ENCODE measurements at places on chromosomes 4 and X. TPM values are rescaled to one million over a fixed set of nuclear protein-coding genes. Genes with fewer than 3 reads are reported as not detected.
A peak's percentile ranks its signal among the peaks of the same experiment; 100 is the strongest.

GRCh38 chr4:674172-675035 lies at the start of the genes ATP5ME and MYL5:
ATP5ME (minus strand) TSS chr4:674276; CDS start chr4:674247, 29 bp downstream.
MYL5 (plus strand) TSS chr4:674542; CDS start chr4:678027, 3,485 bp downstream.
- peaks cover 14% of the 10 kb centered on the region for H3K36me3 ChIP-seq
- peak within 1 kb of the TSS; percentile 96 for H3K4me3 ChIP-seq
- peak within 1 kb of the TSS; percentile 57 for H3K27ac ChIP-seq
- H3K4me1 ChIP-seq = no peaks in the 10 kb centered on the region

XPNPEP2 gene
- total RNA-seq = 0.17 TPM

DNA sequence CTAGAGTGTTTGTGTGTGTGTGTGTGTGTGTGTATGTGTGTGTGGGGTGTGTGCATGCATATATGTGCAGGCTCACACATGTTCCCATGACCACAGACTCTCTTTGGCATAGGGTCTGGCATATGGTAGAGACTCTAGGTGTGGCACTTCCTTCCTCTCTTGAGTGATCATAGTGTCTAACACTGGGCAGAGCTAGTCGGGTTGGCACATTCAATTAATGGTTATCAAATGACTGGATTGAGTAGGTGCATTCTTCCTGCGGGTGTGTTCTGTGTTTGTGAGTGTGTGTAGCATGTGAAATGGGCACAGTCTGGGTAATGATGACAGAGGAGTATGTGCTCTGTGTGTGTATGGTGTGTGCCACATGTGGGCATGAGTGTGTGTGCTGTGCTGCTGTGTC lies 106.5 kb downstream of the EFNB1 start:
- H3K4me1 ChIP-seq = no peaks in the 10 kb centered on the region
- H3K27ac ChIP-seq = no peak overlapping the region
- H3K27me3 ChIP-seq = no peaks in the 10 kb centered on the region
- H3K4me3 ChIP-seq = no peak overlapping the region

DIPK2B gene
- not detected for total RNA-seq

- H3K27me3 ChIP-seq = no peaks in the 10 kb centered on the region
- no peak overlapping the region for H3K27ac ChIP-seq
- H3K4me1 ChIP-seq = no peaks in the 10 kb centered on the region
- DNase-seq = no peak
- H3K36me3 ChIP-seq = no peaks in the 10 kb centered on the region
Observed at GRCh38 chrX:119495734-119496726, 27.8 kb downstream of the SLC25A5 start.

DNA sequence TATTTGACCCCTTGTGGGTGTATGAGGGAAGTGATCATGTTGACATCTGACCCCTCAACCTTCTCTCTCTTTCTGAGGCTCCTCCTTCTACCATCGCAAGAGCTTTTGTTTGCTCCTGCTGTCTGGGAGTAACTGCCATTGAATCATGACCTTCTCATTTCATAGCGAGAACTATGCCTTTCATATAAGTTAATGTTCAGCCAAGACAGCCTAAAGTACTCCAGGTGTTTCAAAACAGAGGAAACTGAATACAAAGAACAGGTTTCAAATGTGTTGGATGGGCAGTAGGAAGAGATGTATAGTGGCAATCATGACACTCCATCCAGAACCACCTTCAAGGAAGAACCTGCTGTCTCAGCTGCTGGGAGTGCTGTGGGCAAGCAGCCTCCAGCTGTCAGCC lies 403.1 kb downstream of the MID1IP1 start:
- peaks cover 5% of the 10 kb centered on the region for H3K4me1 ChIP-seq
- no peak overlapping the region for H3K27ac ChIP-seq
- H3K4me3 ChIP-seq = no peak overlapping the region
- H3K27me3 ChIP-seq = no peaks in the 10 kb centered on the region

GRCh38 chr4:76563454-76564122 lies 128.6 kb downstream of the SHROOM3 start:
- H3K4me1 ChIP-seq = peaks cover 3% of the 10 kb centered on the region
- H3K36me3 ChIP-seq = no peaks in the 10 kb centered on the region
- DNase-seq = no peak
- H3K4me3 ChIP-seq = no peak overlapping the region
- H3K27ac ChIP-seq = no peak overlapping the region

GRCh38 chr4:1027915-1028238 lies 16.5 kb downstream of the FGFRL1 start:
- no peak overlapping the region for H3K4me3 ChIP-seq
- no peak overlapping the region for H3K27ac ChIP-seq
- H3K27me3 ChIP-seq = no peaks in the 10 kb centered on the region
- H3K36me3 ChIP-seq = peaks cover 13% of the 10 kb centered on the region
- DNase-seq = no peak

WDFY3 gene
- total RNA-seq = 103 TPM
